Activated CD8-positive, alpha-beta T cell treated with anti-CD3 and anti-CD28 coated beads, Interleukin-2, amount 10 ng/mL, durations not matched to agents 7 days and 5 days (primary cell): ENCODE measurements at places on chromosomes 7 and 10.

DNA sequence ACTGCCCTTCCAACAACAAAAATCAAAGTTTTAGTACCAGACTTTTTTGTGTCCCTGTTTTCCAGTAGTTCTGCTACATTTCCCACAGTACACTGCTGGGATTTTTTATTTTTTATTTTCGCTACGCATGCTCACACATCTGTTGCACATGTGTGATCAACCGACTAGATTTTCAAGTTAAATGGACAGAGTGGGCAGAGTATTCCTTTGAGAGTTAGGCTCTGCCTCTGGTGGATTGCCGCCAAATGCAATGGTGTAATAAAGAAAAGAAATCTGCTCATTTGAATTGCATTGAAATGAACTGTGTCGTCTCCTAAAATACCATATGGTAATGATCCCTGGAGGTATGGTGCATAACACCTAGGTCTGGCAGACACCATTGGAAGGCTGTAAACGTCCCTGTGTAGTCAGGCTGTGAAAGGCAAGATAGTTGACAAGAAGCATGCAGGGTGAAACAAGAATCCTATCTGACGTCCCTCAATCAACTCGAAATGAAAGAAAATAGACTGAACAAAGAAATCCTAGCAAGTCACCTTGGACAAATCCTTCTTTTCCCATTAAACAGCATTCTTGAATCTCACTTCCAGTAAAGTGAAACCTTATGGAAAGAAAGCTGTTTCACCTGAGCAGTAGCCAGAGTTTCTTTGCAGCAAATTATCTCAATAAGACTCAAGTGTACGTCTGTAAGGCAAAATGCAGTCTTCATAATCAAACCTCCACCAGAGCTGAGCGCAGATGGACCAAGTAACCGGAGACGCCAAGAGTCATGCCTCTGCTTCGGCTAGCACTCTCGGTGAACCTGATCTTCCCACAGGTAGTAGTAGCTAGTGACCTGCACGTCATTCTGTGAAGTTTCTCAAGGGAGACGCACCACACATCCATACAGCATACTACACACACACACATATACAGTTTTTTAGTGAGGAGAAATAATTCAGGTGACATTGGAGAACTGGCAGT is 357.3 kb downstream of the CRPPA start:
- DNase-seq, result no peak

DNA sequence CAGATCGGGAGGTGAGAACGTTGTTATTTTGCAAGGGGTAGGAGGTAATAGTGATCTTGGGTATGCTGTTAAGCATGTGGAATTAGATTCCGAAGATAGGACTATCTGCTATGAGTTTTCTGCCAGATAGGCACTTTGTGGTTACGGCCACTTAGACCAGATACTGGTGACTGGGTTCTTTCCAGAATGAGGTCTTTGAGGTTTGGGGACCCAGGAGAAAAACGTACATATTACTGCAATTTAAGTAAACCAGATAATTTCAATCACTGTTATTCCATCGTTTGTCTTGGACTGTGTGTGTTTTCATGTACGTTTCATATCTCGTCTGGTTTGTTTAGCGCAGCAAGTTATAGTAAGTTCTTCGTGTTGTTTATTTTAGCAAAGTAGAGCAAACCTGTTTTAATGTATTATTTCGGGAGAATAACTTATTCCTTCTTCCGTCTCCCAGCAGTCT is 312 bp downstream of the ARL4A start:
- DNase-seq, result no peak

- DNase-seq, result no peak
Measured at GRCh38 chr7:139853506-139854123, 24.6 kb downstream of the TBXAS1 start.

DNA sequence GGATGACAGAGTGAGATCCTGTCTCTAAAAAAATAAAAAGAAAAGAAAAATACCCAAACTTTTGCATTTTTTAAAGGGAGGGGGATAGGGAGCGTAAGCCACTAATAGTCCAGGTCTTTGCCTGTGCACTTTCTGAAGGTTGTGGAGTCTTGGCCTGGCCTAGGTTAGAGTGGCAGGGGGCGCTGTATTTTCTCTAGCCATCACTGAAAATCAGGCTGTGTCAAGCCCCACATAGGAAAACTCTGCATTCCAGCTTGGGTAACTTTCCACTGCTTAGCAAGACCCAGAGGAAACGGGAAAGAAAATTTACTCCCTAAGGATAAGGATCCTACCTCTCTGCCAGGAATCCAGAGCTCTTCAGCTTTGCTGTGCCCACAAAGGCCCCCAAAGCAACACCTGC is 10.5 kb upstream of the PAX4 start:
- no peak for DNase-seq

- DNase-seq, result no peak
Measured at GRCh38 chr10:89664203-89664602, 19.2 kb upstream of the PANK1 start.

DNA sequence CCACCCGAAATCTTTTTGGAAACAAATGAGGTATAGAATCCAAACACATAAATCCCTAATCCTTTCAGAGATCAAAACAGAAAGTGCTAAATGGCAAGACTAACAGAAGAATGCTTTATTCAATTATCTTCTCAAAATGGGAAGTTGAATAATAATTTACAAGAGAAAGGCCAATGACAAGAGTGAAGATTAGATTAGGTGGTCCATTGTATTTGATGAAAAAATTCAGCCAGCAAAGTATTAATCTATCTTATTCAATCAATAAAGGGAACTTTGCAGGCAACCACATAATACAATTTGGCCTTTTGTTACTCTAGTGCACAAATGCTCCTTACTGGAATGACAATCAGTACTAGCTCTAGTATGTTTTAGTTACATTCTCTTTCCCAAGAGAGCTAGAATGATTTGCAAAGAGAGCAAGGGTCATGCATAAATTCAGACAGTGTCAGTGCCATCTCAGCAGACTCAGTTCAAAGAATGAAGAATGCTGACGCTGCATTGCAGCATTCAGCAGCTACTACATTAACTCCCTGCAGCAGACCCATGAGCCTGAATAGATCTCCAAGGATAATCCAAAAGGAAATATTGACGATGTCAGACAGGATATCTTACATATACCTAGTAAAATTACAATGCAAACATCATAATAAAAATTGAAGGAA is 131.8 kb downstream of the ANK3 start:
- DNase-seq, result no peak

GRCh38 chr7:140810830-140811556 is 113.7 kb downstream of the BRAF start:
- DNase-seq, result peak; percentile 77

GRCh38 chr7:43764807-43765491 is 6.5 kb downstream of the BLVRA start:
- DNase-seq, result no peak

DNA sequence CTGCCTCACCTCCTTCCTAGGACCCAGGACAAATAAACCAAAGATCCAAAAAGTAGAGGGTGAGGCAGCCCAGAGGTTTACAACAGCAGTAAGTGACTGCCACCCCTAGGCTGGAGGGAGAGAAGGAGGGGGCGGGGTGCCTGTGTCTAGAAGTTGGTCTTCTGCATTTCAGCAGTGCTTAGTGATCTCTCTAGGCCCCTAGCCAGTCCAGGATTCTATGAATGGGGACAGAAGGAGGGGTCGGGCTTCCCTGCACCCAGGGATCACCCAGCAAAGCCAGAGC is 62.8 kb upstream of the KDM7A start:
- DNase-seq, result no peak

GRCh38 chr10:13882119-13882711 is 295.4 kb downstream of the PRPF18 start:
- no peak for DNase-seq

DNA sequence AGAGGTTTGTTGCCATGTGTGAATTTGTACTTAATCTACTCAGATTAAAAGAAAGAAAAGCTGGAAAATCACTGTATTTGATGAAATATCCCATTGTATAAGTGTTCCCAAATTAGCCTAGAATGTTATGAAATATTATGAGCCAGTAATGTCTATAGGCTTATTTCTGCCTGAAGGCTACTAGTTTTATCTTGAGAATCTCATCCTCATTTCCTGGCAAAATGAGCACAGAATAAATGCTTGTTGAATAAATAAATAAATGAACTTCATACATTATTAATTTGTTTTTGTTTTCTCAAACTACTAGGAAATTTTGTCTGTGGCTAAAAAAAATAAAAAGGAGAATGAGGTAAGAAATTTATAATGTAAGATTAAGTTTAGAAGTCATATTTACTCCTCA is 25.5 kb downstream of the HELLS start:
- no peak for DNase-seq

DNA sequence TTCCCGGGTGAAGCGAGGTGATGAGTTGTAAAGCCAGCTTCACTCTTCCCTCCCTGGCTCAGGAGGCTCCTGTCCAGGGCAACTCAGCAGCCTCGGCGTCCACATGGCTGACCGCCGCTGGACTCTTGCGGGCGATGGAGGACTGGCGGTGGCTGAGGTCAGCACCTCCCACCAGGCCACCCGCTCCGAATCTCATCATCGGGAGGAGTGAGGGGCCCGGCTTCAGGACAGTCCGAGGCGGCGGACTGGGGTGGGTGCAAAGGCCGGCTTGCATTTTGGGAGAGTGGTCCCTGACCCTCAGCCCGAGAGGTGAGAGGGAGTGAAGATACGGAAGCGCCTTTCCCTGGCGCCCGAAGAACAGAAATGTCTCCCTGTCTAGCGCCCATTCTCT is 759 bp downstream of the DNAJB12 start:
- no peak for DNase-seq

GRCh38 chr7:16693601-16694318 is 47.8 kb downstream of the BZW2 start:
- no peak for DNase-seq

- peak; percentile 58 for DNase-seq
Measured at GRCh38 chr7:149791-150636, 42.4 kb upstream of the FAM20C start.

GRCh38 chr10:99279626-99280111 is 44.0 kb upstream of the HPSE2 start:
- DNase-seq, result no peak

GRCh38 chr10:128035557-128035973 is 90.7 kb downstream of the MKI67 start:
- DNase-seq, result peak; percentile 73

- DNase-seq, result no peak
Measured at GRCh38 chr7:157909370-157909769, 572.6 kb downstream of the DNAJB6 start.

GRCh38 chr10:506451-507354 is 182.8 kb downstream of the DIP2C start:
- no peak for DNase-seq

- no peak for DNase-seq
Measured at GRCh38 chr10:109866168-109866994, 56.9 kb downstream of the XPNPEP1 start.
